Endodermal cell (in vitro differentiated cells): ENCODE measurements at places on chromosomes 5 and 9. TPM values are rescaled to one million over a fixed set of nuclear protein-coding genes. Genes with fewer than 3 reads are reported as not detected.
A peak's percentile ranks its signal among the peaks of the same experiment; 100 is the strongest.

- H3K27ac ChIP-seq, result no peak overlapping the region
- H3K27me3 ChIP-seq, result no peaks in the 10 kb centered on the region
- no peaks in the 10 kb centered on the region for H3K4me1 ChIP-seq
- DNase-seq, result peak; percentile 92
- H3K4me3 ChIP-seq, result no peak overlapping the region
Observed at GRCh38 chr5:171462136-171462927, 42.9 kb downstream of the FGF18 start.

ARL14EPL gene
- total RNA-seq, result not detected in 3 replicates

DNA sequence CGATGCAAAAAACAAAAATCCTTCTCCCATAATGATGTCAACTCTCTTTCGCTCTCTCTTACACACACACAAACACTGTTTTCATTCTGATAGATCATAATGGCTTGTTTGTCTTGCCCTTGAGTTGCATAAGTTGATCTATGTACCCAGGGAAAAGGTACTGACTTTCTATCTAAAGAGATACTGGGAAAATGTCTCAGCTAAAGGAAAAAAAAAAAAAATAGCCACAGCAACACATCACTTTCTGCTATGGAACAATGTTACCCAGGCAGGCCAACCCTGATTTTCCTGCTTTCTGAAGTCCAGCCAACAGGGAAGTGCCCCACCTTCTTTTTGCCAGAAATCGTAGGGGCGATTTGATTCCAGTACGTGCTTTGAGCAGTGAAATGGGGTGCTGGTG, 212.6 kb upstream of the ACTBL2 start:
- peaks cover 7% of the 10 kb centered on the region for H3K4me1 ChIP-seq
- DNase-seq, result no peak
- H3K27ac ChIP-seq, result no peak overlapping the region
- no peak overlapping the region for H3K4me3 ChIP-seq
- no peaks in the 10 kb centered on the region for H3K27me3 ChIP-seq
- no peaks in the 10 kb centered on the region for H3K36me3 ChIP-seq

GRCh38 chr5:174991847-174992246, 267.5 kb downstream of the MSX2 start:
- H3K4me3 ChIP-seq, result no peak overlapping the region
- no peak overlapping the region for H3K27ac ChIP-seq
- no peaks in the 10 kb centered on the region for H3K4me1 ChIP-seq
- DNase-seq, result no peak
- H3K27me3 ChIP-seq, result peaks cover 23% of the 10 kb centered on the region

C5orf58 gene
- 0.95 and 1.2 TPM in 2 replicates for total RNA-seq

DNA sequence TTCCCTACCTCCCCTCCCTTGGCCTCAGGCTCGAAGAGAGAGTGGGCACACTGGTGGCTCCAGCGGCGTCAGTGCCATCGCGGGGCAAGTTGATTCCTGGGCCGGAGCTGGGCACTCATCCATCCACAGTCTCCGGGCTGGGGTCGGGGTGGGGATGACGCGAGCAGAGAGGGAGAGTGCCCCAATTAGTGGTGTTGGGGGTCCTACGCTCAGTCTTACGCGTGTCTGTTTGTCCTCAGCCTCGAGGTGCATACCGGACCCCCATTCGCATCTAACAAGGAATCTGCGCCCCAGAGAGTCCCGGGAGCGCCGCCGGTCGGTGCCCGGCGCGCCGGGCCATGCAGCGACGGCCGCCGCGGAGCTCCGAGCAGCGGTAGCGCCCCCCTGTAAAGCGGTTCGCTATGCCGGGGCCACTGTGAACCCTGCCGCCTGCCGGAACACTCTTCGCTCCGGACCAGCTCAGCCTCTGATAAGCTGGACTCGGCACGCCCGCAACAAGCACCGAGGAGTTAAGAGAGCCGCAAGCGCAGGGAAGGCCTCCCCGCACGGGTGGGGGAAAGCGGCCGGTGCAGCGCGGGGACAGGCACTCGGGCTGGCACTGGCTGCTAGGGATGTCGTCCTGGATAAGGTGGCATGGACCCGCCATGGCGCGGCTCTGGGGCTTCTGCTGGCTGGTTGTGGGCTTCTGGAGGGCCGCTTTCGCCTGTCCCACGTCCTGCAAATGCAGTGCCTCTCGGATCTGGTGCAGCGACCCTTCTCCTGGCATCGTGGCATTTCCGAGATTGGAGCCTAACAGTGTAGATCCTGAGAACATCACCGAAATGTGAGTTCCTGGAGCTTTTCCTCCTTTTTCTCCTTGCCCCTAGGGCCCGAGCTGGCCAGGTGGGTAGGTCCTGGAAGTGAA, 861 bp downstream of the NTRK2 start:
- peak overlapping the region; percentile 83 for H3K4me3 ChIP-seq
- H3K36me3 ChIP-seq, result no peaks in the 10 kb centered on the region
- H3K4me1 ChIP-seq, result no peaks in the 10 kb centered on the region
- peaks cover 91% of the 10 kb centered on the region for H3K27me3 ChIP-seq
- no peak overlapping the region for H3K27ac ChIP-seq
- peak; percentile 87 for DNase-seq

- H3K4me1 ChIP-seq, result no peaks in the 10 kb centered on the region
- no peak for DNase-seq
- H3K4me3 ChIP-seq, result no peak overlapping the region
- H3K36me3 ChIP-seq, result no peaks in the 10 kb centered on the region
Observed at GRCh38 chr9:119053070-119053469, 316.2 kb downstream of the BRINP1 start.

DNA sequence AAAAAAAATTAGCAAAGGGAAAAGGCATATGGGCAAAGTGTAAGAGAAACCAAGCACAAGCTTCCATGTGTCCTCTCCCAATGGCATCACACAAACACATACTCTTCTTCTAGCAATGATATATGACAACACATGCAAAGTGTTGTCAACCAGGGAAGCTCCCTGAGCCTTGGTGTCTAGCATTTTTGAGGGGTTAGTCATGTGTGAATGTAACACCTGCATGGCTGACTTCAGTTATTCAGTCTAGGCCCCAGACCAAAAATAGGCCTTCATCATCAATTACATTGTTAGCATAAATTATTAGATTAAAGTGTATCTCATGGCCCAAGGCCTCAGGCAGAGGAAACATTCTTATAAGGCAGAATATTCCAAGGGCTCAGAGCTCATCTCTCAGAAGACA, 450.0 kb downstream of the TLE1 start:
- no peak overlapping the region for H3K4me3 ChIP-seq
- H3K36me3 ChIP-seq, result no peaks in the 10 kb centered on the region
- no peak overlapping the region for H3K27ac ChIP-seq

MYORG gene
- 35.7 to 58.8 TPM (median 56.7 TPM) in 3 replicates for total RNA-seq

- no peak overlapping the region for H3K27ac ChIP-seq
- H3K27me3 ChIP-seq, result no peaks in the 10 kb centered on the region
- H3K36me3 ChIP-seq, result no peaks in the 10 kb centered on the region
- no peak overlapping the region for H3K4me3 ChIP-seq
- no peak for DNase-seq
- H3K4me1 ChIP-seq, result peaks cover 8% of the 10 kb centered on the region
Observed at GRCh38 chr5:127995556-127995955, 88.0 kb upstream of the SLC12A2 start.

DNA sequence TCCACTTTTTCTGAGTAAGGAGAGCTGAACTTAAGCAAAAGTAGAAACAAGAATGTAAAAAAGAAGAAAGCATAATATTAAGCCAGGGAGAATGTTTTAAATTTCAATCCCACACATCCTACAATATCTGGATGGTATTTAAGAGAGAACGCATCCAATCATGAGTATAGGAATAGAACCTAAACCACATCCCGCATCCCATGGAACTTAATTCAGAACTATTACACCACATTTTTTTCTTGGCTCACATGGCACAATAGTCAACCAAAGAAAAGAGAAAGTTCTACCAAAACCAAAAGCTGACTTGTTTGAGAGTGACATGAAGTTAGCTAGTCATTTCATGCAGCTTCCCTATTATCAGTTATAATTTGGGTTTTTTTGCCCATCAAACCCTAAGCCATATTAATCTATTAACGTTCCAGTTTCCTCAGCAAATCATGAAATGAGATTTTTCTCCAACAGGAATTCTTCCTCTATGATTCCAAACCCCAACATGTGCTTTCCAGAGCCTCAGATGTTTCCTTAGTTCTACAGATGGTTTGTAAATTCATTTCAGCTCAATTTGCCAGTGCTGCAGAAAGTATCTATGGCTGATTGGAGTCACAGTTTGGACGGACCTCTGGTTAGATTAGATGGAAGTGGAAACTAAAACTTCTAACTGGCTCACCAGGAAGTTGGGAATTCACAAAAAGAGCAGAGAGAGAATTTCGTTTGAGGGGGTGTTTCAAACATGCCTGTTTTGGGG, 22.5 kb downstream of the ADAMTSL1 start:
- no peak for DNase-seq
- no peaks in the 10 kb centered on the region for H3K4me1 ChIP-seq
- H3K4me3 ChIP-seq, result no peak overlapping the region
- H3K36me3 ChIP-seq, result no peaks in the 10 kb centered on the region

- no peaks in the 10 kb centered on the region for H3K4me1 ChIP-seq
- H3K4me3 ChIP-seq, result peak overlapping the region; percentile 38
- H3K36me3 ChIP-seq, result peaks cover 64% of the 10 kb centered on the region
- DNase-seq, result no peak
- H3K27me3 ChIP-seq, result no peaks in the 10 kb centered on the region
Observed at GRCh38 chr9:15426019-15426418, 3.3 kb downstream of the SNAPC3 start.

DNA sequence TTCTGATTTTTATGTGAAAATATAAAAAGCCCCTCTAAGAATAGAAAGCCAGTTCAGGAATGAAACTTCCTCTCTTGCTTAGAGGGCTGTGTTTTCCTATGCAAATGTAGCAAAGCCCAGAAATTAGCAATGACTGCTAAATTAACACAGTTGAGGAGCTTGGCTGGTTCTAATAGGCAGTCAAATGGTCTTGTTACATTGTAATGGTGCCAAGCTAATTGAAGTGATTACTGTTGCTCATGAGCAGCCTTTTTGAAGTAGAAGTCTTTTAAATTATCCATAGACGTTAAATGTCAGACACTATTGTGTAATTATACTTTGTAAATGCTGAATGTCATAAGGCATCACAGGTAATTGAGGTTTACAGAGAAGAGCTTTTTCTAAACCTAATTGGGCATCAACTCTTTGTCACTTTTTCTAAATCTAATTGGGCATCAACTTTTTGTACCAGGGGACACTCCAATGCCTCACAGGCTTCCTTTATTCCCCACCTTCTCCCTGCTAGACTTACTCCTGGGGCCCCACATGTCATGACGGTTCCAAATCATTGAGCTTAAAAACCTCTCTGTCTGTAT, 229.1 kb downstream of the PSAT1 start:
- no peaks in the 10 kb centered on the region for H3K4me1 ChIP-seq
- H3K27ac ChIP-seq, result no peak overlapping the region
- H3K4me3 ChIP-seq, result no peak overlapping the region

DNA sequence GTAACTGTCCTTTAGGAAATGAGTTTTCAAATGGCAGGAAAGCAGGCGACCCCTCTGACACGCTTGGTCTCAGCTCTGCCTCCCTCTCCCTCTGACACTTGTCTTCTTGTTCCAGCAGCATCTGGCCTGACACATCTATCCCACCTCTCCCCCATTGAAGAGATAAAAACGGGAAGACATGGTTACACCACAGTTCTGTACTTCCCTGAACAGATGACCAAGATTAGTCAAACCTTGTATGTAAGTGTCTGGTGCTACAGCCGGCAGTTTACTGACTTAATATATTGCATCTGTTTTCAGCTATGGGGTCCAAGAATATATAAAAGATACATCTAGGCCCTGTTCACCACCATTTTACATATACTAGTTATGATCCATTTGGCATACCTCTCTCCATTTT, 29.6 kb upstream of the MLLT3 start:
- DNase-seq, result no peak
- no peaks in the 10 kb centered on the region for H3K36me3 ChIP-seq
- no peak overlapping the region for H3K27ac ChIP-seq
- H3K4me3 ChIP-seq, result no peak overlapping the region
- H3K27me3 ChIP-seq, result no peaks in the 10 kb centered on the region

DNA sequence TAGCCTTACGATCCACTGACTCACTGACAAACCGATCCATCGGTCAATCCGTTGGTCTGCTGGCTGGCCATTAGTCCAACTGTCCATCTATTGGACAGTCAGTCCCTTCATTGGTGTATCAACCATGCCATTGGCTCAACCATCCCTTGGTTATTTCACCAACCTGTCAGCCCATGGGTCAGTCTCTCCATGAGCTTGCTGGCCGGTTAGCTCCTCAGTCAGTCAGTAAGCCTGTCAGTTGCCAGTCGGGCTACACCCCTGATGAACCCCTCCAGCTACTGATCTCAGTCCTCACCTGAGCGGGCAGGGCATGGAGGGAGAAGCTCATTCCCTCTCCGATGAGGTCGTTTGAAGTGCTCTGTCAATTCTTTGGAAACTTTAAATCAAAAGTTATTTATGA, 166.5 kb downstream of the FGF18 start:
- DNase-seq, result peak; percentile 26
- H3K27me3 ChIP-seq, result no peaks in the 10 kb centered on the region
- no peak overlapping the region for H3K27ac ChIP-seq
- no peaks in the 10 kb centered on the region for H3K4me1 ChIP-seq
- H3K36me3 ChIP-seq, result no peaks in the 10 kb centered on the region
- no peak overlapping the region for H3K4me3 ChIP-seq

GRCh38 chr9:82805027-82805426, 257.9 kb downstream of the RASEF start:
- H3K27ac ChIP-seq, result no peak overlapping the region
- DNase-seq, result no peak
- no peaks in the 10 kb centered on the region for H3K27me3 ChIP-seq
- H3K36me3 ChIP-seq, result no peaks in the 10 kb centered on the region

- H3K4me1 ChIP-seq, result no peaks in the 10 kb centered on the region
- H3K4me3 ChIP-seq, result no peak overlapping the region
- H3K27me3 ChIP-seq, result no peaks in the 10 kb centered on the region
- H3K36me3 ChIP-seq, result no peaks in the 10 kb centered on the region
- peak; percentile 93 for DNase-seq
- H3K27ac ChIP-seq, result no peak overlapping the region
Observed at GRCh38 chr9:21696411-21696871, 106.0 kb upstream of the MTAP start.

GRCh38 chr9:19788152-19788551, 685 bp downstream of the SLC24A2 start:
- H3K4me1 ChIP-seq, result peaks cover 3% of the 10 kb centered on the region
- peaks cover 87% of the 10 kb centered on the region for H3K27me3 ChIP-seq
- H3K4me3 ChIP-seq, result peak overlapping the region; percentile 77
- DNase-seq, result peak; percentile 94
- no peak overlapping the region for H3K27ac ChIP-seq

DNA sequence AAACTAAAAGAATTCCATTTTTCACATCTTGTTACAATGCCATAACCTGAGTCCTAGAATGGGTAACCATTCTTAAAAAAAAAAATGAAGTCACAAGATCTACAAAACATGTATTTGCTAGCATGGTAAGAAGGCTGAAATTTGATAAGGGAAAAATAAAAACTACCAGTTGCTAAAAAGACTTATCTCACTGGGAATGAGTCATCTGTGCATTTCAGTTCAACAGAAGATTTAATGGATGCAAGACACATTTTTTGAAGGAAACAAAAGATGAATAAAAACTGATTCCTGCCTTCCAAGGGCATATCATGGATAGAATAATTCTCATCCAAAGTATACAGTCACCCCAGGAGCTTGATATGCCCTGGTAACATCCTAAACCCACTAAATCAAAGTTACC, 47.2 kb downstream of the SGTB start:
- no peak overlapping the region for H3K4me3 ChIP-seq
- H3K4me1 ChIP-seq, result peaks cover 4% of the 10 kb centered on the region
- H3K27ac ChIP-seq, result no peak overlapping the region
- H3K27me3 ChIP-seq, result no peaks in the 10 kb centered on the region
- peaks cover 32% of the 10 kb centered on the region for H3K36me3 ChIP-seq

FOXD4L6 gene
- not detected in 3 replicates for total RNA-seq

- no peak overlapping the region for H3K4me3 ChIP-seq
- DNase-seq, result no peak
- H3K36me3 ChIP-seq, result no peaks in the 10 kb centered on the region
- no peak overlapping the region for H3K27ac ChIP-seq
Observed at GRCh38 chr5:165296401-165297130, 1791.1 kb downstream of the MAT2B start.
